Spleen (tissue), 13 donors: ENCODE measurements at places on chromosomes 12 and 14. TPM values are rescaled to one million over a fixed set of nuclear protein-coding genes. Genes with fewer than 3 reads are reported as not detected.

DNA sequence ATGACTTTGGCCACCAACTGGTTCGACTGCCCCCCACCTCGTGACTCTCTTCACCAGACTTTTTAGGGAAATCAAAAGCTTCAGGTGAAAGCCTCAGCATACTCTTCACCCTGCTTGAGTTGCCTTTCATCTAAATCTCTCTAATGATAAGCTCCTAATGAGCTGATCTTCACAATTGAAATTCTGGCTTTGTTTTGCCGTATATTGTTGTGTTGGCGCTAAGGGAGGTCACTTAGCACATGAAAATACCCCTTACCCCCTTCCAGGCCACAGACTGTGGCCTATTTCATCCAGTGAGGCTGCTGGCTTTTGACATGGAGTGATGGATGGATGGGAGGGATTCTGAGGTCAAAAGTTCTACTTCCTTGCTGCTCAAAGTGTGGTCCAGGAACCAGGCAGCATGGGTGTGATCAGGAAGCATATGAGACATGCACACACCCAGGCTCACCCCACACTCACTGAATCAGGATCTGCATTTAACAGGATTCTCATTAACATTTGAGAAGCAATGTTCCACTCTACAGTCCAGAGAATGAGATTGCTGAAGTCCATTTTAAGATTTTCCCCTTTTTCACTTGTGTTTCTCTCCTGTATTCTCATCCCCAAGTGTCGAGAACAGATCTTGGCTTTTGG, 131.4 kb downstream of the DACT1 start:
- H3K27ac ChIP-seq, result no peak overlapping the region
- no peaks in the 10 kb centered on the region for H3K4me1 ChIP-seq
- no peak overlapping the region for H3K4me3 ChIP-seq
- no peak for DNase-seq

DNA sequence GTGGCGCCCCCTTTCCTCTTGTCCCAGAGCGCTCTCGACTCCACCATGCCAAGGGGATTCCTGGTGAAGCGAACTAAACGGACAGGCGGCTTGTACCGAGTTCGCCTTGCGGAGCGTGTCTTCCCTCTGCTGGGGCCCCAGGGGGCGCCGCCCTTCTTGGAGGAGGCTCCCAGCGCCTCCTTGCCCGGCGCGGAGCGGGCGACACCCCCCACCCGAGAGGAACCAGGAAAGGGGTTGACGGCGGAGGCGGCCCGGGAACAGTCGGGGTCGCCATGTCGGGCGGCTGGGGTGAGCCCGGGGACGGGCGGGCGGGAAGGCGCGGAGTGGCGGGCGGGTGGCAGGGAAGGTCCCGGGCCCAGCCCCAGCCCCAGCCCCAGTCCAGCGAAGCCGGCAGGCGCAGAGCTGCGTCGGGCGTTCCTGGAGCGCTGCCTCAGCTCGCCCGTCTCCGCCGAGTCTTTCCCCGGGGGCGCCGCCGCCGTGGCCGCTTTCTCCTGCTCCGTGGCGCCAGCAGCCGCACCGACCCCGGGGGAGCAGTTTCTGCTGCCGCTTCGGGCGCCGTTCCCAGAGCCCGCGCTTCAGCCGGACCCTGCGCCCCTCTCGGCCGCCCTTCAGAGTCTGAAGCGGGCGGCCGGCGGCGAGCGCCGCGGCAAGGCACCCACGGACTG, 376 bp downstream of the INSM2 start:
- DNase-seq, result peak; percentile 77
- H3K36me3 ChIP-seq, result peaks cover 10% of the 10 kb centered on the region
- peaks cover 29% of the 10 kb centered on the region for H3K4me1 ChIP-seq
- H3K4me3 ChIP-seq, result peak overlapping the region; percentile 71
- no peak overlapping the region for H3K27ac ChIP-seq

POTEG gene
- 0.24 TPM for total RNA-seq

DNA sequence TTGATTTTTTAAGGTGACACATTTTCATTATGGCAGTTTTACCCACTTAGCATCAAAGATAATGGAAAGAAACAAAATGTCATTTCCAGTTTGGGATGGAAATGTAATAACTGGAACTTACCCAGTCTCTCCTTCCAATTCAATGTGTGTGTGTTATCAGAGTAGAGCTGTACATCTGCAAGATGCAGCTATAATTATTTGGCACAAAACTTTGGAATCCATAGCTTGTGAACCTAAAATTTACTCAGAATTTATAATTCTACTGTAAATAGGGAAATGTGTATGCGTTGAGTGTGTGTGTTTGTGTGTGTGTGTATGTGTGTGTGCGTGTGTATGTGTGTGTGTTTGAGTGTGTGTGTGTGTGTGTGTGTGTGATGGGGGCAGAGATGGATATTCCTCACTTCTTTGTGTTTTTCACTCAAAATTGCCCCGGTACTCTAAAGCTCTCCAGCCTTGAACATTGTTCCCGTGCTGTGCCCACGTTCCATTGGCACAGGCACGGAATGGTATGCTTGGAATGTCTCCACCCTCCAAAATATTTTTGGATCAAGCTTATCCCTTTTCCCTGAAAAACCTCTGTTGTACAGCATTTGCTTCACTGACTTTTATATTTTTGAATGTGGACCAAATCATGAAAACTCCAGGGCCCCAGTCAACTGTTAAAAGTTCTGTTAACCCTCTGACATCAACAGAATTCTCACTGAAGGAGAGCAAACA, 150.2 kb upstream of the BMP4 start:
- no peaks in the 10 kb centered on the region for H3K4me1 ChIP-seq
- H3K27ac ChIP-seq, result no peak overlapping the region
- DNase-seq, result no peak
- H3K36me3 ChIP-seq, result no peaks in the 10 kb centered on the region

DNA sequence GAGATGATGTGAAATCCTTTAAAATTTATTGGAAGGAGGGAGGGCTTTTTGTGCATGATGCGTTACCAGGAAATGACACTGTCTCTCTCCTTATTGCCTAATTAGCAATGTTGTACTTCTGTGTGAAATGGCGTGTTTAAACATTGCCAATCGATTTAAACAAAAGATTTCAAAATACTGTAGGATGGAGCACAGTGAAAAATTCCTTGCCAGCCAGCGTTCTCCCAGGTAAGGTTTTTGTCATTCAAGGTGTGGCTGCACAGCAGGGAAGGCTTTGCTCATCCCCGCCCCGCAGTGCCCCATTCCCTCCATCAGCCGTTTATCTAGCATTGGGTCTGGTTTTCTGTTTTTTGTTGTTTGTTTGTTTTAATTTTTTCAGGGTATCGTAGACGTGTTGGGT, 137.3 kb downstream of the CACNA1C start:
- no peak overlapping the region for H3K4me3 ChIP-seq
- no peaks in the 10 kb centered on the region for H3K36me3 ChIP-seq
- H3K4me1 ChIP-seq, result no peaks in the 10 kb centered on the region
- no peak for DNase-seq
- H3K27me3 ChIP-seq, result no peaks in the 10 kb centered on the region

- DNase-seq, result no peak
- H3K36me3 ChIP-seq, result peaks cover 22% of the 10 kb centered on the region
- H3K4me1 ChIP-seq, result peaks cover 5% of the 10 kb centered on the region
- no peaks in the 10 kb centered on the region for H3K27me3 ChIP-seq
Observed at GRCh38 chr14:34628681-34629135, 1.2 kb downstream of the SNX6 start.

DNA sequence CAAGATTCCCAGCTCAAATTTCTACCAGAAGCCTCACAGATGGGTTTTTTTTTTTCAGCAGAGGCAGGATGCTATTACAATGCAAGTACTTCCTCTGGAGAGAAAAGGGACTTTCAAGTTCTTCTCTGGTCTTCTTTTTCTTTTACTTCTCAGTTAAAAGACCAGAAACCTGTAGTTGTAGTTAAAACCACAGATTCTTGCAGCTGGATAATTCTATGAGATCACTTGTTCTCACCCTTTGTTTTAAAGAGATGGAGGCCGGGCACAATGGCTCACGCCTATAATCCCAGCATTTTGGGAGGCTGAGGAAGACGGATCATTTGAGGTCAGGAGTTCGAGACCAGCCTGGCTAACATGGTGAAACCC, 47.6 kb upstream of the OVCH1 start:
- H3K27ac ChIP-seq, result no peak overlapping the region
- peaks cover 4% of the 10 kb centered on the region for H3K27me3 ChIP-seq
- H3K4me1 ChIP-seq, result peaks cover 6% of the 10 kb centered on the region
- H3K36me3 ChIP-seq, result peaks cover 8% of the 10 kb centered on the region

GPR135 gene
- total RNA-seq, result 3.3 TPM

- DNase-seq, result peak; percentile 80
- H3K36me3 ChIP-seq, result no peaks in the 10 kb centered on the region
- peaks cover 21% of the 10 kb centered on the region for H3K27me3 ChIP-seq
- peak within 1 kb of the TSS; percentile 49 for H3K27ac ChIP-seq
- H3K4me1 ChIP-seq, result peaks cover 19% of the 10 kb centered on the region
- H3K4me3 ChIP-seq, result peak within 1 kb of the TSS; percentile 4
Observed at GRCh38 chr12:49903700-49904423, at the start of gene FAIM2. Gene FAIM2 (minus strand): TSS chr12:49903900. CDS start chr12:49903792, 108 bp downstream.

SLC15A4 gene
- 49.0 TPM for total RNA-seq

DNA sequence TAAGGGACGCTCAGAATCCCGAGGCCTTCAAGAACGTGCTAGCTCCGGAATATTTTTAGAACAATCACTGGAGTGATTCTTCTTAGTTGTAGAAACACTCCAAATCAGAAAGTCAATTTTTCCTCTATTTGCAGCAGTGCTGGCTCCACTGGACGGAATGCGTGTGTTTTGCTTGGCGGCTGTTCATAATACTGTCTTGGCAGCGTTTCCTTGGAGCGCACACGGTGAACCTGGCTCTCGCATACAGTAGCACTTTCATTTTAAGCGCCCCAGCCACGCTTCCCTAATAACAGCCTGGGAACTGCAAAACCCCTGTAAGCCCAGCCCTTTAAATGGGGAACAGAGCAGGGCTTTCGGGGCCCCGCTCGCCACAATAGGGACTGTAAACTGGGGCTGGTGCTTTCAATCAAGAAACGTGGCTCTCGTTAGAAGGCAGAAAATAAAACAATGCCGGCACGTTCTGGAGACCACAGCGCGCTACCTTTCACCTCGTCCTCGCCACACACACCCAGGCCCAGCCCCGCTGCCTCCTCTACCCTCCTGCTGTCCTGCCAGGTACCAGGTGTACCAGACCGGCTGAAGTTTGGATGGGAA, 79.9 kb downstream of the BCL11B start:
- H3K4me1 ChIP-seq, result peaks cover 50% of the 10 kb centered on the region
- no peaks in the 10 kb centered on the region for H3K36me3 ChIP-seq
- DNase-seq, result peak; percentile 64

GRCh38 chr12:106690569-106691305, 83.7 kb upstream of the RIC8B start:
- no peak overlapping the region for H3K27ac ChIP-seq
- no peak for DNase-seq
- H3K36me3 ChIP-seq, result no peaks in the 10 kb centered on the region
- H3K4me3 ChIP-seq, result no peak overlapping the region
